ENCODE measurements at places on chromosomes 12 and 14.

- DNase-seq: no peak
Measured at GRCh38 chr12:82788594-82788993, 101.9 kb downstream of the TMTC2 start.

GRCh38 chr12:105835580-105836241, 303.0 kb downstream of the NUAK1 start:
- DNase-seq: no peak

- DNase-seq: peak; percentile 48
Measured at GRCh38 chr12:39646963-39647362, 27.4 kb upstream of the ABCD2 start.

- no peak for DNase-seq
Measured at GRCh38 chr14:74763803-74764531, 851 bp downstream of the YLPM1 start.

GRCh38 chr12:108995370-108995992, 25.4 kb downstream of the SVOP start:
- DNase-seq: no peak

DNA sequence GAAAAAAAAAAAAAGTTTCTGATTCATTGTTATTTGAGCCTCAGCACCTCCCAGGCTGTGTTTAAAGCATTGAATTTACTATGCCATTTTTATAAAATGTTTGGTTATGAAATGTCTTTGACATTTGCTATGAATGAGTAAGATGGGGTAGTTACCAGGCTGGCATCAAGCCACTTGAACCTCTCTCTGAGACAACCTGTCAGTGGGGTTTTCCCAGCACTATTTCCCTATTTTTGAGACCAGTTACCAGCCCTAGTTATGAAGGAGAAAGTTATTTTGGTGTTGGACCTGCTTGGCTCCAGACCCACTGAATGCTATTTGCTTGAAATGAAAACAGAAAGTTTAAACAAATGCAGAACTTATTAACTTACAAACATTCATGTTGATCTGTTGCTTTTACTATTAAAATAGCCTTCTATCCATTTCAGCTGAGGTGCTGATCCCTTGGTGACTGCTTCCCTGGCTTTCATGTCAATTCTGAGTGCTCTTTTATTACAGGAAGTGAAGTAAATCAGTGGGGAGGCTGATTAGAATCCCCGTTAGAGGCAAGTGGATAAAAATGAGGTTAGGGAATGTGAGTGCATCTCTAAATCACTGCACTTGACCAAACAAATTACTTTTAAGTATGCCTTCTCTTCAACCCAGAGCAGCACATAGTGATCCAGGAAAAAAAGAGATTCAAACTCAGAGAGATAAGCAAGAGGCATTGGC, 37.8 kb downstream of the LLPH start:
- no peak for DNase-seq

- no peak for DNase-seq
Measured at GRCh38 chr12:77239617-77240016, 174.2 kb upstream of the E2F7 start.
